ENCODE measurements at places on chromosomes 4 and X.

GRCh38 chrX:108267557-108267956, 170.7 kb downstream of the COL4A6 start:
- no peak for DNase-seq

GRCh38 chr4:187732524-187732923, 263.0 kb upstream of the ZFP42 start:
- DNase-seq: no peak

DNA sequence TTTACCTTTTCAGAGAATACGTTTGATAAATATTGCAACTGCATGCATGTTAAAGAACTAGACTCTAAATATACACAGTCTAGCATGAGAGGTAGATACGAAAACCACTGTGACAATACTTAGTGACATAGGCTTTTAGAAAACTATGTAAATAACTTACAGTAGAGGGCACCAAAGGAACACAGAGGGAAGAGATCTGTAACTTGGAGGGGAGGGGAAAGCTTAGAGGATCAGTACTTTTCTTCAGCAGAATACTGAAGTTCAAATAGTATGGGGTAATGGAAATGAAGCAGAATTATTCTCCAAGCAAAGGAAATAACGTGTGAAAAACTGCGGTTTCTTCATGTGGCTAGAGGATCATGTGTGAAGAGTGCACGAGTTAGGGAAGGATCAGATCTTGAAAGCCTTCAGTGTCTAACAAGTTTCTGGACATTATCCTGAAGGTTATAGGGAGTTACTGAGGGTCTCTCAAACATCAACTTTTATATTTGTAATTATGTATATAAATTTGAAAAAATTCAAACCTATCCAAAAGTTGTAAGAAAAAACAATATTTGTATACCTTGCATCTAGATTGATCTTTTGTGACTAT, 264.3 kb downstream of the NPFFR2 start:
- peak; percentile 15 for DNase-seq

DNA sequence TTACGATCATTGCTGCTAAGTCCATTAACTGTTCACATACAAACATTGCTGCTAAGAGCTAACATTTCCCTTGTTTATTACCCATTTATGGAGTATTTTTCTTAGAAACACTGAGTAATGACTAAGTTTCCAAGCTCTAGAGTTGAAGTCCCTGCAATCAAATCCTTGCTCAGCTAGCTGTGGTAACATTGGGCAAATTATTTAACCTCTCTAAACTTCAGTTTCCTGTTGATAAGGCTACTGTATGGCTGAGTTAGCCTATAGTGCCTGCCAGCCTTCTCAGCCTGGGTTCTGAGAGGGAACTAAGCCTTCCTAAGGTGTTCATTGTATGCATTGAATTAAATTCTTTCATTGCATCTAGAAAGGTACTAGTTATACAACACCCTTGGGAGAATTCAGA, 15.2 kb upstream of the SCOC start:
- no peak for DNase-seq

GRCh38 chr4:57136281-57136680, 26.1 kb upstream of the IGFBP7 start:
- no peak for DNase-seq

GRCh38 chr4:143538979-143539669, 25.6 kb downstream of the SMARCA5 start:
- no peak for DNase-seq

GRCh38 chr4:185470501-185471195, 885 bp downstream of the CCDC110 start:
- peak; percentile 17 for DNase-seq

- no peak for DNase-seq
Measured at GRCh38 chrX:154751203-154751668, 359 bp upstream of the GAB3 start.

GRCh38 chrX:1481636-1482529, 29.2 kb upstream of the ASMTL start:
- peak; percentile 72 for DNase-seq

DNA sequence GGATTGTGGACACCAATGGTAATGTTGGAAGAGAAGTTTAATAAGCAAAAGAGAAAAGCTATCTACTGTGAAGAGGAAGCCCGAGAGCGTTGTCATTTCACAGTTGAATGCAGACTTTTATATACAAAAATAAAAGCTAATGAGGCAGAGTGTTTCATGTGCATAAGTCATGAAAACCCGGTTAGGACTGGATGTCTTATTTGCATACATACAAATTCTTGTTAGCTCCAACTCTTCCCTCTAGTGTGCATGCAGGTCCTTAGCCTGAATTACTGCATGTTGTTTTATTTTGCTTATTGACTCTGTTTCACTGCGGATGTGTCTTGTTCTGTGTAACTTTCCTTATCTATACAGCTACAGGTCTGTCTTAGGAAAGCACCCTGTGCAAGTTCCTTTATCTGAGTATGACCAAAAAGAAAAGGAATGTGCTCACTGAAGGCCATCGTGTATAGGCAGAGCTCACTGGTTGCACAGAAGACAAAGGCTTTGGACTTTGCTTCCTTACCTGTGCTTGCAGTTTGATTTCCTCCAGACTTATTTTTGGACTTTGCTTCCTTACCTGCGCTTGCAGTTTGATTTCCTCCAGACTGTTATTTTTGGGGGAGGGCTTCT, 25.1 kb upstream of the UGT2B11 start:
- DNase-seq: no peak

DNA sequence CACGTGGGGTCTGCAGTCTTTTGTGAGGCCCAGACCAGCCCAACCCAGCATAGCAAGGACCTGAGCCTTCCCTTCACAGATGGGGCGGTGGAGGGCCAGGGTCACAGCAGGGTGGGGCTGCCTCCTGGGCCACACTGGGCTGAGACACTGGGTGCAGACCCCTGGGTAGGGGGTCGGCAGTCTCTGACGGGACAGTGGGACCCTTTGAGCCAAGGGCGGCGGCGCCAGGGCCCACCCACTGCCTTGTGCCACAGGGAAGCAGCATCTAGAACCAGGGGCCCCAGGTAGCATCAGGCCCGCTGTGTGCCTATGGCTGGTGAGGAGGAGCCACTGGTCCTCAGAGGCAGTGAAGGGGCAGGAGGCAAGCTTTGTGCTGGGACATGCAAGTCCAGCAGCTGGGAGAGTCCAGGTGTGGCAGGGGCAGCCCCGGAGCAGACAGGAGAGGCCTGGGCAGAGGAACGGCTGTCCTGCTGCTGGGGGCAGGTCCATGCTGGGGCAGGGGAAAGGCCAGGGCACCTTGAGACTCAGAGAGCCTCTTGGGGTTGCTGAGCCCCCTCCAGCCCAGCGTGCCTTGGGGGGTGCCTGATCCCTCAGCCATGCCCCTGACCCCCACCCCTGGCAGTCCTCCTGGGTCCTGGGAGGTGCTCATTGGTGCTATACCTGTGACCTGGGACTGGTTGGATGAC, 131.3 kb upstream of the NKX1-1 start:
- no peak for DNase-seq

DNA sequence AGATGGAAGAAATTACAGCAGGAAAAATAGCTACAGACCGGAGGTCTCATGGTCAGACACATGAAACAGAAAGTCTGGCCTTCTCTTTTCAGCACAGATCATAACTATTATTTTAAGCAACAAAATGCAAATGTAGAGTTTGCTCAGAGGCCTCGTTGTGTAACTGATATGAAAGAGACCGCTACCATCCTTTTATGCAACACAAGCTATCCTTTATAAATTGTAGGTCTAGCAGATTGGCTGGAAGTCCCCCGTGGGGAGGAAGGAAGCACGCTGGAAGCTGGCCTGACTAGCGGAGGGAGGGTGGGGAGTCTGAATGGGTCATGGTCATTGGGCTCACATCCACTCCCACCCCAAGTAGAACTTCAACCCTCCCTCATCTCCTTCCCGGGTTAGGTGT, 27.7 kb downstream of the DMP1 start:
- DNase-seq: no peak

- DNase-seq: no peak
Measured at GRCh38 chr4:35934320-35934981, 309.9 kb downstream of the ARAP2 start.

DNA sequence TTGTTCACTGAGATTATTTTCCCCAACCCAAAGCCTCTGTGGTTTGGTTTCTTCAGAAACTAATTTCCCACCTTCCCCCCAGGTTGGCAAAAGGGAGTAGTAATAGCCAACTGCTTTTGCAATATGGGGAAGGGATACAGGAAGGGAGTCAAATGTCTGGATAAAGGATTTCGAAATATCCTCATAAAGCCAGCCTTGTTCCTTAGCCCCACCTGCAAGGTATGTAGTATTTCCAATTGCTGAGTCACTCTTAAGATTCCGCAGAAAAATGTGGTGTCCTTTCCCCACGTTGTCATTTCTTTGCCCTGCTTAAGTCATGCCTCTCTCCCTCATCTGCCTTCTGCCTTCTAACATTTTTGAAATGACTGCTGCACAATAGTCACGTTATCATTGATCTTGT, 138.8 kb upstream of the DCAF8L1 start:
- no peak for DNase-seq

DNA sequence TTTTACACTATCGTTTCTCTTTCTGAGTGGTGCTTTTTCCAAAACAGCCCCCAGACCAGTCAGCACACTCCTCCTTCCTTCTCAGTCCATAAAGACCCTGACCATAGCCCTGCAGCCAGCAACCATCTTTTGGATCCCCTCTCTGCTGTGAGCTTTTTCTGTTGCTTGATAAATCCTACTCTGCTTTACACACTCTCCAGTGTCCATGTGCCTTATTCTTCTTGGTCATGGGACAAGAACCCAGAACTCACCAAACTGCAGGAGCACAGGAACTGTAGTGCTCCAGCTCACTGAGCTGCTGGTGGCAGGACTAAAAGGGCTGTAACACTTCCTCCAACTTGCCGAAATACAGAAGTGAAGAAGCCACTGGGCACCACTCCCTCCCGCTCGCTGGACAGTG, 32.5 kb downstream of the COX18 start:
- DNase-seq: no peak

GRCh38 chrX:2330487-2330886, 170.3 kb downstream of the DHRSX start:
- DNase-seq: no peak

DNA sequence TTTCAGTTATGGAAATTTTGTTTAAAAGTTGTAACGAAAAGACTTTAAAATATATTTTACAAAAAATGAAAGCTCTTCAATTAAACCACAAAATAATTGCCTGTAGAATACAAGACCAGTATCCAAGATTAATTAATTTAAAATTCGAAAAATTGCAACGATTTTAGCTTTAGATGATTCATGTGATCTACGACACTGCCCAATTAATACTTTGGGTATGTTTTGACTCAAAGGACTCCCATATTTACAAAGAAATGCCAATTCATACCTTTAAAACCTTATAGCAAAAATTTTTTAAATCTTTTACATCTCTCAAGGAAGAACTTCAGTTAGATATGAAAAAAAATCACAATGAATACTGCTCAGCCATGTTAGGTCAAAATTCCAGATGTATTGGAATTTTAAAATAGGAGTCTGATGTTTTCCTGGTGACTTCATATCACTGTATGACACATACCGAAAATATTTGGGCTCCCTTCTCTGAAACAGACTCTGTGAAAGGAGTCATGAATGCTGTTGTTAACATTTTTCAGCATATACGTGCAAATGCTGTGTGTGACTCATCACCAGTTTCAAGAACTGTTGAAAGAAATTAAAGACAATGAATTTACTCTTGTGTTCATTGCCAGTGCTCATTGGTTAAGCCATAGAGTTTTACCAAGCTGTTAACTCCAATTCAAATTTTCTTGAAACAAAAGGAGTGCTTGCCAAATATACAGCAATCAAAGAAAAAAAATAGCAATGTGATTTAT, 13.8 kb upstream of the SMS start:
- DNase-seq: no peak

DNA sequence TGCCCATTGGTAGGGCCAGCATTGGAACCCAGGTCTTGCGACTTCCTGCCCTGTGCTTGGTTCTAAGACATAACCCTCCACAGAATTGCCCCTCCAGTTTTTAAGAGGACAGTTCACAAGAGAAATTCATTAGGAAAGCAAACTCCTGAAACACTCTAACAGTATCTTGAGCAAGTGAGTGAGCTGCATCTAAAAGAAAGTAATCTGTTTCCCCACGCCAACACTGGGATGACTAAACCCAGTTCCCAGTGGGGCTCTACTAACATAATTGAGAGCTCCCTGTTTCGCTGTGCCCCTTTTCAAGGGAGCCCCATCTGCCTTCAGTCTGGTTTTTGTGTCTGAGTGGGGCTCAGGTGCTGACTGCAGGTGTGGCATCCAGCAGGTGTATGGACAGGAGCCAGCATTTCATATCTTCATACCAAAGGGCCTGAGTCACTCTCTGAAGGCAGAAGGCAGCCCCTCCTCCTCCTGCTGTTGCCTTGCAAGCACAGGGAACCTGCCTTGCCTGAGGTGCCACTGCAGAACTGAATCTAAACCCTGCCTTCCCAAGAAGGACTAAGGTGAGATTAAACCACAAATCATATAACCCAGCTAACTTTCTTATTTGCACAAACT, 8.0 kb downstream of the AMOT start:
- no peak for DNase-seq

- no peak for DNase-seq
Measured at GRCh38 chr4:163804001-163804400, 309.5 kb downstream of the TMA16 start.

GRCh38 chrX:19708683-19709082, 178.7 kb downstream of the SH3KBP1 start:
- DNase-seq: no peak
